IPS-NIHi11 (cell line): ENCODE measurements at places on chromosomes 12 and 14.

GRCh38 chr12:54522243-54522642, 24.7 kb downstream of the NCKAP1L start:
- DNase-seq = no peak

DNA sequence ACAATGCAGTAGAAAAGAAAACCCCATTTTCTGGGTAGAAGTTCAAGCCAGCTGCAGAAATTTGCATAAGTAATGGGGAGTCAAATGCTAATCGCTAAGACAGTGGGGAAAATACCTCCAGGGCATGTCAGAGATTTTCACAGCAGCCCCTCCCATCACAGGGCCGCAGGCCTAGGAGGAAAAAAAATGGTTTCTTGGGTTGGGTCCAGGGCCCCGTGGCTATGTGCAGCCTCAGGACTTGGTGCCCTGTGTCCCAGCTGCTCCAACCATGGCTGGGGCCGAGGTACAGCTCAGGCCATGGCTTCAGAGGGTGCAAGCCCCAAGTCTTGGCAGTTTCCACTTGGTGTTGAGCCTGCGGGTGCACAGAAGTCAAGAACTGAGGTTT, 14.6 kb downstream of the OR10P1 start:
- no peak for DNase-seq

GRCh38 chr14:100780646-100781355, 45.1 kb upstream of the MEG3 start:
- peak; percentile 4 for DNase-seq

- DNase-seq = peak; percentile 63
Measured at GRCh38 chr14:105187935-105188524, 6.9 kb upstream of the NUDT14 start.
